Bronchial epithelial cell (primary cell): ENCODE measurements at places on chromosomes 5 and 9.

DNA sequence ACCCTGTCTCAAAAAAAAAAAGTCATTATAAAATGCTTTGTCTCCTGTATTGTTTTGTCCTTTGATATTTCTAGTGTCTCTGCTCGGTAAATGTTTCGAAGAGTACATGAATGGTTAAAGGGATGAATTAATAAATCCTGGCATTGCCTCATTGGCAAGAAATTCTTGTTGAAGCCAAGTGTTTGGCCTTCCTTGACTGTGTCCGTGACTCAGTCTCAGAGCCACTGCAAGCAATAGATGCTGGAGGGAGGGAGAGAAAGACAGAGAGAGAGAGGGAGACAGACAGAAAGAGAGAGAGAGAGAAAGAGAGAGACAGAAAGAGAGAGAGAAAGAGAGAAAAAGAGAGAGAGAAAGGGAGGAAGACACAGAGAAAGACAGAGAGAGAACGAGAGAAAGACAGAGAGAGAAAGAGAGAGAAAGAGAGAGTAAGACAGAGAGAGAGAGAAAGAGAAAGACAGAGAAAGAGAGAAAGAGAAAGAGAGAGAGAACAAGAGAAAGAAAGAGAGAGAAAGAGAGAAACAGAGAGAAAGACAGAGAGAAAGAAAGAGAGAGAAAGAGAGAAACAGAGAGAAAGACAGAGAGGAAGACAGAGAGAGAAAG, 72.5 kb upstream of the RXRA start:
- DNase-seq, result no peak

- DNase-seq, result no peak
Observed at GRCh38 chr5:86686046-86686445, 68.3 kb downstream of the COX7C start.

DNA sequence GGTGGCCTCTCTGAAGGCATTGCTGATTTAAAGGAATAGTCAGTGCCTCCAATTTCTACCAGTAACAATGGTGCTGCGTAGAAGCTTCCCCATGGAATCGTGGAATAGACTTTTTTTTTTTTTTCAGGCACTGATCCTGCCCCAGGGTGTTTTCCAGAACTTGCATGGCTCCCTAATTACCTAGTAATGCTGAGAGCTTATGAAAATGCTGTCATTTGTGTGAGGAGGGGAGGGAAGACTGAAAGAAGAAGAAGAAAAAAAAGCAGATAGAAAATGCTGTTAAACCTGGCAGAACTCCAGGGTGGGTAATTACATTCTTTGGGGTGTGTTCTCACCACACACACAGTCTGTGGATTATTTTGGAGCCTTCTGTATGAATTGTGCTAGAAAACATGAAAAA, 4.8 kb upstream of the GRIA1 start:
- no peak for DNase-seq

- no peak for DNase-seq
Observed at GRCh38 chr5:45195026-45195425, 386.3 kb downstream of the MRPS30 start.

GRCh38 chr9:100715100-100715380, 137.2 kb downstream of the CAVIN4 start:
- DNase-seq, result no peak
